NCI-H1930 (cell line): ENCODE measurements at places on chromosomes 2 and 18.

DNA sequence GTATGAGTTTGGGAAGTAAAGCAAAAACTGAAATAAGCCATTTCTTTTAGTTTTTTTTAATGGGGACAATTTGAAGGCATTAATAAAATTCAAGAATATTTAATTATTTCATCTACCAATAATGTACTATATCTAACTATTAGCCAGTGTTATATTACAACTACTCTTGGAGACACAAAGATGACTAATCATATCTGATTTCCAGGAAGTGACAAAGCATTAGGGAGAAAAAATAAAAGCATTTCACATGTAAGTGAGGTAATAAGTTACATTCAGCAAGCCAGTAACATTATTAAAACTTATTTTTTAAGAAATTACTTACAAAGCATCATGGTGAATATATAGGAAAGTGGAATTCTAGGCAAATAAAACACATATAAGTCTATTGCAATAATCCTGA, 781.3 kb upstream of the NRXN1 start:
- no peak for DNase-seq

GRCh38 chr18:5317186-5317585, 21.7 kb upstream of the ZBTB14 start:
- no peak for DNase-seq

- peak; percentile 11 for DNase-seq
Measured at GRCh38 chr2:27085673-27086089, 891 bp upstream of the KHK start.

- no peak for DNase-seq
Measured at GRCh38 chr2:810397-810796, 133.2 kb upstream of the TMEM18 start.

GRCh38 chr2:6602471-6602870, 263.2 kb downstream of the CMPK2 start:
- no peak for DNase-seq

DNA sequence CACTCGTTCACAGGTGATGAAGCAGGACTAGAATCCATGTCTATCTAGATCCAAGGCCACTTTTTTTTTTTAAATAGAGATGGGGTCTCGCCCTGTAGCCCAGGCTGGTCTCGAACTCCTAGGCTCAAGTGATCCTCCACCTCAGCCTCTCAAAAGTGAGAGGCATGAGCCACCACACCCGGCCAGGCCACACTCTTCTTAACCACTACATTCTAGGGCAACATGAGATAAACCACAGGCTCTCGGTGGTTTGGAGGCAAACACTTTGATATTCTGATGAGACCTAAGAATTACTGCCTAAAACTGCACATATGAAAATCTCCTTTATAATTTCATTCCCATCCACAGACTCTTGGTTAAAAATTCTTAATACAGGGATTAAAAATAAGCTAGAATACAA, 51.8 kb downstream of the USP34 start:
- DNase-seq: no peak

GRCh38 chr2:8158711-8159110, 523.1 kb upstream of the ID2 start:
- DNase-seq: no peak

DNA sequence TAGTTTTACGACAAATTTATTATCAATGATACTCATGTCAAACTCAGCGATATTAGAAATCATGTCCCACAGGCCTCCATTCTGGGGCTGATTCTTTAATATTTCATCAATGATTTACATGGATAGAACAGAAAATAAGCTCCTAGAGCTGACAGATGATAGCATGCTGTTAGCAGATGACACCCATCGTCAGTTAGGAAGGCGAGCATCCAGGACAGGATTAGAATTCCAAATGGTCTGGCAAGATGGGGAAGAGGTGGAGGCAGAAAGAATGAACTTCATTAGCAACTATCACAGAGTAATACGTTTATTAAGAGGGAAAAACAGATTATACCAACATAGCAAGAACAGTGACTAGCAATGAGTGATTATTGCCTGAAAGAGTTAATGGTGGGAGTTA, 46.2 kb upstream of the ACVR1 start:
- no peak for DNase-seq

- DNase-seq: no peak
Measured at GRCh38 chr2:182064019-182064778, 78.5 kb downstream of the PPP1R1C start.

DNA sequence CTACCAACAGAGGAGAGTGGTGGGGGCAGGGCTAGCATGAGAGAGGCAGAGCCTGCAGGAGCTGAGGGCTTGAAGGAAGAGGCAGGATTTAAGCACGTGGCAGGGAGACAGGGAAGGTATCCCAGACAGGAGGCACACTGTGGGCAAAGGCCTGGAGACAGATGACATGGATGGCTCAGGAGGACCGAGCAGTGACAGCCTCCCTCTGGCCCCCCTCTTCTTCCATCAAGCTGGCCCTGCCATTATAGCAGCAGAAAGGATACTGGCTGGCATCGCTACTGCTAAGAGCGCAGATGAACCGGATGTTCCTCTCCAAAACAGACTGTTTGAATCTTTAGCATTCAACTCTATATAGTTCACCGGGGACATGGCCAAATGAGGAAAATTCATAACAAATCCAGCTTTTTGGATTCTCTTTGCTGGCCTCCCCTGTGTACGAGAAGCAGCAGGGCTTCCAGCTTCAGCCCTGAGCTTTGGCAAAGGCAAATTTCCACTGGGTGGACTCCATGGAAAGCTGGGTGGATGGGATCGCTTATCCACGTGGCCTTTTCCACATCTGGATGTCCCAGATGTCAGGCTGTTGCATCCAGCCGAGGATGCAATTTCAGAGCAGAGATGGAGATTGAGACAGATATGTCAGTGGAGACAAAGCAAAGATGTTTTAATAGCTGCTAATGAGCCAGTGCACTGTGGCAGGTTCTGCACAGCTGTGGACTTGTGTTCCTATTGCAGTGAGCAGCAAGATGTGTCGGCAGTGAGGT, 36.2 kb downstream of the CAPN13 start:
- DNase-seq: no peak

GRCh38 chr2:144580521-144581161, 60.7 kb upstream of the ZEB2 start:
- no peak for DNase-seq

DNA sequence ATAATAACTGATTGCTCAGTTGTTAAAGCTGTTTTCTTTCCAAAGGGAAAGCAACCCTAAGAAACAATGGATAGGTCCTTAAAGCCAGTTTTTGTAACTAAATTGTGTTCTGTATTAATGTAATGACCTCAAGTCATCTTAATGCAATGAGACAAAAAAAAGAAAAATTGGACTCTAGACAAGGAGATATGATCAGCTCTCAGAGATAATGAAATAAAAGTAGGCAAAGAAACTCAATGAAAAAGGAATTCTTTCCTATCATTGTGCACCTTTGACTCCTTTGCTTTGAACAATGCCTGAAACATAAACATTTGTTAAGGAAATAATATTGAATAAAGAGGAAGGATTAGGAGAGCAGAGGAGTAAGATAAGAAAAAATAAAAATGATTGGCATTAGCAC, 86.1 kb downstream of the RIT2 start:
- no peak for DNase-seq

DNA sequence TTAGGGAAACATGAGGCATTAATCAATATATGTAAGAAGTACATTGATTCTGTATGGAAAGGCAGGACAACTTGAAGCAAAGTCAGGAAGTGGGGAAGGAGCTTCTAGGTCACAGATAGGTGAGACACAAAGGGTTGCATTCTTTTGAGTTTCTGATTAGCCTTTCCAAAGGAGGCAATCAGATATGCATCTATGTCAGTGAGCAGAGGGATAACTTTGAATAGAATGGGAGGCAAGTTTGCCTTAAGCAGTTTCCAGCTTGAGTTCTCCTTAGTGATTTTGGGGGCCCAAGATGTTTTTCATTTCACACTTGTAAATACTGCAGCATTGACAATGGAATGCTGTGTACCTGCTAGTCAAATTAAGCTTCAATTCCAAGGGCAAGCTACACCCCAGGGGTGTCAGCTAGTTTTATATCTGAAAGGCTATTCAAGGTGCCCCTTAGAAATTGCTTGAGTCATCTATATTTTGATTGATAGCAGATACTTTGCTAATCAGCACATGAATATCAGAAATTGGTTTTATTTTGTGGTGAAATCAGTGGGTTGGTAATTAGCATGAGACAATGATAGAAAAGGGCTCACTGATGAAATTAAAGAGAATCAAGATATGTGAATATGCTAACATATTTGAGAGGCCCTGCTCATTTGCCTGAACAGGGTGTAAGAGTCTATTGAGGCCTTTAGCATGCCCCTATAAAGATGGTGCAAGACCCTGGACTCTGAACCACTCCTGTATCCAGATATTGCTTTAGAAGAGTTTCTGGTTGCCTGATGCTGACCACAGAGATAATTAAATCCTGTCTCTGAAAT, 131.5 kb downstream of the TMEM17 start:
- DNase-seq: no peak

DNA sequence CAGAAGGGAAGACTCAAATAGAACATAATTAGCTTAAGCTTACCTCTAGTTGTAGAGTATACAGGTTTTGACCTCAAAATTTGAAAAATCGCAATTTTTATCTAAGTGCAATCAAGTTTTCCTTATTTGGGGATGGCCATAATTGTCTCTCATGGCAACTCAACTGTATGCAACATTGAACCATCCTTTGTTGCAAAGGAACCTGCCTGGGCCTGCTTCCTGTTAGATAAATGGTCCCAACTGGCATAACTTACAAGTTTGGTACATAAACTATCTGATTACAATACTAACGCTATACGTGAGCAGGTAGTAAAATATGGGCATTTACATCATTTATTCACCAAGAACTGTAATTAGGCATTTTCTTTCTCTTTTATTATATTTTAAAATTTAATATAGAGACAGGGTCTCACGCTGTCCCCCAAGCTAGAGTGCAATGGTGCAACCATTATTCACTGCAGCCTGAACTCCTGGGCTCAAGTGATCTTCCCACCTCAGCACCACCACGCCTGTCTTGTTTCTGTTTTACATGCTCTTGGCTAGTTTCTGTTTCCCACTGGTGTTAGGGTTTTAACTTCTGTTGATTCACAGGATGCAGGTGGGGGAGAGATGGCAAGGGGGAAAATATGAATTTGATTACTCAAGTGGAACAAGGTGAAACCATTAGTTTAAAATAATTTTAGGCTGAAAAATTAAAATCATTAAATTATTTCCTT, 55.3 kb upstream of the B3GNT2 start:
- DNase-seq: no peak

DNA sequence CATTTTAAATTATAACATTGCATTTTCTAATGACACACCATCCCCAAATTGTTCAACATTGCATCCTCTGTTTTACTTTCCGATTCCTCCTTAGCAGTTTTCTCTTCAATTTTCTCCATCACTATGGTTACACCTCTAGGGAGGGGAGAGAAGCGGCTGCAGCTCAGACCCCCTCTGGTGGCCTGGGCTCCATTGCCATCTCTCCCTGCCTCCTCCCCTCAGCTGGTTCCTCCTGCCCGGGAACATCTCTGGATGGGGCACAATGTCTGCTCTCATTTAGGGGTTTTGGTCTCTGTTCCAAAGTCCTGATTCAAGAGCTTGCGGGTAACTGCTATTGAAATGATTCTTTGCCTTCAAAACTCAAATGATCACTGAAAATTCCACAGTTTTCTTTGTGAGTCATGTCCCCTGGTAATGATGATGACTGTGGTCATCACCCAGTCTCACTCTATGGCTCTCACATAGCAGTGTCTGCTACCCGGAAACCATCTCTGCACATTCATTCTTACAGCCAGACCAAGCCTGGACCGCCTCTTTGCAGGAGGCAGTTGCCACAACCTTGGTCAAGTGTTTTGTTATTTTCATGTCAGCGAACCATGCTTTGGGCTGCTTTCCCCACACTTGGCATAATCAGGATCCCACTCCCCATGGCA, 263.9 kb downstream of the ALPK2 start:
- DNase-seq: no peak

GRCh38 chr2:1991706-1992245, 247.5 kb upstream of the PXDN start:
- no peak for DNase-seq

- peak; percentile 37 for DNase-seq
Measured at GRCh38 chr18:46916551-46917107, 678 bp downstream of the PIAS2 start.

DNA sequence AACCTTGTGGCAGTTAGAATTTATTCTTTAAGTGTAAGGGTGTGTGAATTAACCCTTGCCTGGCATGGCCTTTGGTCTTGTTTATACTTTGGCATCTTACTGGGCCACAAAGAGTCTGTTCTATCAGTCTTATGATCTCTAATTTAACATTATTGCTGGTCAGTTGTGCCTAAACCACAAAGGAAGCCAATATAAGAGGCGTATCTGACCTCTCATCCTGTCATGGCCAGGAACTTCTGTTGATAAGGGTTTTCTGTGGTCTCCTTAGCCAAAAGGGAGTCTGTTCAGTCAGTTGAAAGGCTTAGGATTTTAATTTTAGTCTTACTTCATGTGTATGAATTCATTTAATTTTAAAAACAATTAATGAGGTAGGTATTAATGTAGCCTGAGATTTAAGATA, 127.2 kb downstream of the LRRTM4 start:
- DNase-seq: no peak

DNA sequence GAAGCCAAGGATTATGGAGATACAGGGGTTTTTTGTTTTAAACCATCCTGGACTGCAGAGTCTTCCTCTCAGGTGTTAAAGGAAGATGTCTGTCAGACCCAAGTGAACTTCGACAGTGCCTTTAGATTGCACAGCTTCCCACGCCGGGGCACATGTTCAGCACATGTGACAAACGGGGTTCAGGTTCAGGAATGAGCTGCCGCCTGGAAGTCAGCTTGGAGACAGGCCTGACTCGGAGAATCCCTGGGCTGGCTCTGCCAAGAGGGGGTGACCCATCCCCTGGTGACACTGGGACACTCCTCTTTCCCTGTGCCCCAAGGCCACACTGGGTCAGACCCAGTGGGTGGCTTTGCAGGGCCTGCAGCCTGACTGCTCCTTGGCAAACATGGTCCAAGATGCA, 359.3 kb upstream of the SALL3 start:
- no peak for DNase-seq

DNA sequence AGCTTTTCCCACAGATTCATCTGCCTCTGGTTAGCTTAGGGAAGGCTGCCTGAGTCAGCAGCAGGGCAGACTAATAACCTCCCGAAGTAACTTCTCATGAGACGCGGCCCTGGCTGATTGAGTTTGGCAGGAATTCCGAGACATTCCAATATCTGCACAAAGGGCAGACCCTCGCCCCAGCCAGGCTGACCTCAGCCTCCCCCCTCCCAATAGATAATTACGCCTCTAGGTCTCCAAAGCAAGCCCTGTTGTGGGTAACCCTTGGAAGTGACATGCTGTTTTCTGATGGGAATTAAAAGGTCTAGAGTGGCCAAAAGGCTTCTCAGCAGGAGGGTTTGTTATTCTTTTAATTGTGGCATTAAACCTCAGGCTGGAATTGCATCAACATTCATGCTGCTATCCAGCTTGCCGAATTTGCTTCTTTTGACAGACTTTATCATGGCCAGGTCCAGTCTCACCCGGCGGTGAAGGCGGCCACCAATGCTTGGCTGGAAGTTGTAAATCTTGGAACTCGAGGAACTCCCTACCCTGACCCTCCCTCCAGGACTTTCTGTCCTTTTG, 98.0 kb upstream of the SLC14A2 start:
- no peak for DNase-seq

GRCh38 chr2:132651115-132652045, 18.6 kb downstream of the LYPD1 start:
- no peak for DNase-seq

- no peak for DNase-seq
Measured at GRCh38 chr2:162490052-162490717, 146.3 kb downstream of the GCA start.
